HS-5 (cell line): ENCODE measurements at places on chromosomes 6 and 20.

DNA sequence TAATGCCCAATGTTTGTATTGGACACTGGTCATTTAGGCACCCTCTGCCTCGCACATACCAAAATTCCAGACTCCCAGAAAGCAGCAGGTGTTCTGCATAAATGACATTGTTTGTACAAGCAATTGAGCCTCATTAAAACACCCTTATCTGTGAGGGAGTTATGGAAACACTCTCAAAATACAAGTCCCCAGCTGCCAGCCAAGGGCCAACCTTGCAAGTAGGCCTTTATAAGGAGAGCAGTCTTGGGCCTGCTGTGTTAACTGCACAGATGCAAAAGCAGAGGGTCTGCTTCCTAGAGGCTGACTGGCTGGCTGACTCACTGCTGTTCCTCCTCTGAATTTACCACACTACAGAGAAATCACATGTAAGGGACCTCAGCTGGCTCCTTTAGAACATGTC, 150.4 kb upstream of the HMGN3 start:
- no peak for DNase-seq

DNA sequence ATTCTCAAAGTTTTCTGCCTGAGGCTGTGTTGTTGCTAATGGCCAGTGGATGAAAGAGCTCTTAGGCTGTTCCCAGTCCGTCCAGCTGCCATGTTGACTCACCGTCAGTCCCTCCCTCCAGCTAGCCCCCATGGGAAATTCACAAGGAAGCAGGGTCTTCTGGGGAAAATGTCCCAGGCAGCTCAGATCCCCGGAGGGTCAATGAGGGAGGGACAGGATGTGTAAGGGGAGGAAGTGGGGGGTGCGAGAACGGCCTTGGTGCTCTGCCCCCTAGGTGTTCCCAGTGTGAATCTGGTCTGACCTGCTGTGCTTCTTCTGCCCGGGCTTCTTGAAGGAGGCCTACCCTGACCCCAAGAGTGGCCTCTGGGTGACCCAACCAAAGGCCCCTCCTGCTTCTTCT, 65.9 kb downstream of the CEBPB start:
- no peak for DNase-seq

GRCh38 chr20:47406849-47407682, 50.6 kb upstream of the ZMYND8 start:
- no peak for DNase-seq

DNA sequence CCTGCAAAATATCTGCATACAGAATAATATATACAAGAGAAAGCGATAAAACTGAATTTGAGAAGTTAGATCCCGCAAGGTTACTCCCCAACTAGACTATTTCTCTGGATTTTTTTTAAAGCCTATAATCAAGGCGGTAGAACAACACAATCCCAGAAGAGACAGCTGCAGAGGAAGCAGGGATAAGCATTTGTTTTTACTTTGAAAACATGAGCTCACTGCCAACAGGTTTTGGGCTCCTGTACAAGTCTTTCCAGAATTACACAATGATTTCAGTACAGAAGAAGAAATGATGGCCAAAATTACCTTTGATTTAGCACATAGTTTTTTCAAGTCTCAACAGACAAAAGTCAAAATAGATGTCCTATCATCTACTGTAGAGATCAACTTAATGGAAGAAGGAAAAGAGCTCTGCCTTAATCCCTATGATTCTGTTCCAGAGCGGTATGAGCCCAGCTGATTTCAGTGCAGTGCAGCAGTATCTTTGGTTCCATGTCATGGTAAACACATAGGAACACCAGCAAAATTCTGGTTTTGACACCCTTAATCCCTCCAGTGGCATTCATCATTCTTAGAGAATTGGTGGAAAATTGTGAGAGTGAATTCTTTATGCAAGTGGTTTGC, 304.3 kb downstream of the HDGFL1 start:
- no peak for DNase-seq
